ENCODE measurements at places on chromosomes 2 and 18.
A peak's percentile ranks its signal among the peaks of the same experiment; 100 is the strongest.

DNA sequence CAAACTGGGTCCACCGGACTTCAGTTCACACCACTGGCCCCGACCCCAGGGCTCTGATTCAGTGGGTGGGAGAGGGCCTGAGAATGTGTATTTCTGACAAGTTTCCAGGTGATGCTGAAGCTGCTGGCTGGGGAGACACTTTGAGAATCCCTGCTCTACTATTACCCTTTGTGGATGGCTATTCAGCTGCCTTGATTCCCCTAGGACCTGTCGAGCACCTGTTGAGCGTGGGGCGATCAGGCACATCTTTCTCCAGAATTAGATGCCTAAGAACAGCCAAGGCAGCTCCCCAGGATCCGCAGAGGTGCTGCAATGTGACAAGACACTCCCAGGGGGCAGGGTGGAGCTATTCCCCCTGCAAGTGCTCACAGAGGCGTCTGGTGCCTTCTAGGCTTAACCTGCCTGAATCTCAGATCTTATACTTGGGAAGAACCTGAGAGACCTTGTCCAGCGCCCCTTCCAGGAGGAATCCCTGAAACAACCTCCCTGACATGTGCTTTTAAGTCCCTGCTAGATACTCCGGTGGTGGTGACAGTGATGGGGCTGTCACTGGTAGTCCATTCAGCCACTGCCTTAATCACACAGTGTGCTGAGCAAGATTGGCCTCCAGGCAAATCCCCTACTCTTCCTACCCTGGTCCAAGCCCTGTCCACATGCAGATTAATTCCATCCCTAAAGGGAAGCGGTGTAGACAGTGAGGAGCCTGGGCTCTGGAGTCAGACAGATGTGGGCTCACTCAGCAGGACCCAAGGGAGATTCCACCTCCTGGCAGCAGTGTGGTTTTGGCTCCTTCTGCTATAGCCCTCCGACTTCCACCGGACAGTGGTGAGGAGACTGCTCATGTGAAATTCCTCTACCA is 43.4 kb upstream of the OTOF start:
- DNase-seq = peak; percentile 34

GRCh38 chr2:66437109-66437690 is 2.3 kb downstream of the MEIS1 start:
- no peak for DNase-seq

DNA sequence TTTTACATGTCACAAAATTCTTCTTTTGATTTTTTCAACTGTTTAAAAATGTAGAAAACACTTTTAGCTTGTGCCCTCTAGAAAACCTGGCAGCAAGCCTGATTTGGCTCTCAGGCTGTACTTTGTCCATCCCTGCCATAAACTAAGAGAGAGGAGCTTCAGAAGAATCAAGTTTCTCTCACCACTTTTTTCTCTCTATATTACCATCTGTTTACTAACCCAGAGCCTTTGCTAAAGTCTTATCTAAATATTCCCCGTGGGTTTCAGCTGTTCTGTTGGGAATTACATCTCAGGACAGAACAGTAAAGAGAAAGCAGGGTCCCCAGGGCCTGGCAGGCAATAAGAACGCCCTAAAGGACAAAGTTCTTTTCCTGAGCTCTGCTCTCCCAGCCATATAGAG is 409.1 kb upstream of the CRIM1 start:
- no peak for DNase-seq

DNA sequence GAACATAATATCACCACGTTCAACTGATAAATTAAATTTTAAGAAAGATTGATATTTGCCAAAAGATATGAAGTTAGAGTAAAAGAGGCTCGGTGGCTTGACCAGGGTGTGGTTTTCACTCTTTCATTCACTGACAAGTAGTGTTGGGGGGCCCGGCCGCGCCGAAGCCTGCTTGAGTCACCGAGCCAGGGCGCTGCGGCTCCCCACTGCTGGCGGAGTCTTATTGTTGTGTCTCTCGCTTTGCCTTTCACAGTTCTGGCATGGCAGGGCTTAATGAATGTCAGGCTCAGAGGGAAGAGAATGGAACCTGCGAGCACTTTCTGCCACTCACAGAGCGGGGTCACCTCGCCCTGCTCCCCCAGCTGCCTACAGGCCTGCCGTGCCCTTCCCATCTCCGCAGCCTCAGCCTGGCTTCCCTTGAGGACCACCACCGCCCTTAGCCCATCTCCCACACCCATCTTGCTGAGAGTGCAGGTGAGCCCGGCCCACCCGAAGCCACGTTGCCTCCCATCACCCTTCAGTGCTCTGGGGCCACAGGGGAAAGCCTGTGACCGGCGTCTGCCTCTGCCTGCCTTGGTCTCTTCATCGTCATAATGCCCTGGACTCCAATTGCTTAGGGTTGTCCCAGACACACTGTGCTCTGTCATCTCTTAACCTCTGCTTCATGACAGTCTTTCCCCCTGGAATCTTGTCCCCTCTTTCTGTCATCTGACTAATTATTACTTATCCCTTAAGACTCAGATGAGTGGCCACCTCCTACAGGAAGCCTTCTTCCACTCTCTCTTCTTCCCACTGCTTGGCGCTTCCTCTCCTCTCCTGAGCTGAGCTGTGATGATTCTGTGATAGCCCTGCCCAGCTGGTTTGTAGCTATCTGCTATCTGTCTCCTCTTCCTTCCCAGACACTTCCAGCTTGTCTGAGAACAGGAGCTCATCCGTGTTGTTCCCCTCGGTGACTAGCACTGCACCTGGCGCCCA is 142.5 kb downstream of the FAM210A start:
- no peak for DNase-seq

DNA sequence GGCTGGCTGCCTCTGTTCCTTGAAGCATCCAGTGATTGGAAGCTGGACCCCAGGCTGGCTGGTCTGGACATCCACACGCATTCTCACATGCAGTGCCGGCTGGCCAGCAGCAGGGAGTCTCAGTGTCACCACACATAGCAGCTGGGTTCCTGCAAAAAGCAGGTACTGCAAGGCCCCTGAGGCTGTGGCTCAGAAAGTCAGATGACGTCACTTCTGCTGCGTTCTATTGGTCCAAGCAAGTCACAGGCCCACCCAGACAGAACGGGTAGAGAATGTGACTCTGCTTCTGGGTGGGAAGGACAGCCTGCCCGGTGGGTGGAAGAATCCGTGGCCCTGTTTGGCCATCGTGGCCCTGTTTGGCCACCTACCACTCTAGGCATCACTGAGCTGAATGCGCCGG is 51.3 kb upstream of the SPP2 start:
- no peak for DNase-seq

All from AG08395 (cell line).